ENCODE measurements at places on chromosomes 12 and 14.

- DNase-seq: no peak
Measured at GRCh38 chr12:21434699-21435098, 2.8 kb upstream of the PYROXD1 start.

DNA sequence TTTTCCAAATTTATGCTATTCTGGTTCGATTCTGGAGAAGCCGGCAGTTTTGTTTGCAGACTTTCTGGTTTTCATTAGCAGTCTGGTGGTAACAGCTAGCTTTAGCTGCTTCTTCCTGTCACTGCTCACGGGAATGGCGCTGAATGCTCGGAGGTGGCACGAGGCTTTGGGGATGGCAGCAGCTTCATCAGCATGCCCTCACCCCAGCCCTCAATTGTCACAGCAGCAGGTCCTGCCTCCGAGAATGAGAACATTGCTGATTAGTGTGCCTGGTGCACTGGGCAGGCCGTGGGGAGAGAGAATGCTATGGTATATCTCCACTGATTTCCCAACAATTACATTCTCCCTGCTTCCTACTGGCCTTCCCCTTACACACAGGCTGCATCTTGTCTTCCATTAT is 73.6 kb downstream of the SAMD4A start:
- DNase-seq: no peak

DNA sequence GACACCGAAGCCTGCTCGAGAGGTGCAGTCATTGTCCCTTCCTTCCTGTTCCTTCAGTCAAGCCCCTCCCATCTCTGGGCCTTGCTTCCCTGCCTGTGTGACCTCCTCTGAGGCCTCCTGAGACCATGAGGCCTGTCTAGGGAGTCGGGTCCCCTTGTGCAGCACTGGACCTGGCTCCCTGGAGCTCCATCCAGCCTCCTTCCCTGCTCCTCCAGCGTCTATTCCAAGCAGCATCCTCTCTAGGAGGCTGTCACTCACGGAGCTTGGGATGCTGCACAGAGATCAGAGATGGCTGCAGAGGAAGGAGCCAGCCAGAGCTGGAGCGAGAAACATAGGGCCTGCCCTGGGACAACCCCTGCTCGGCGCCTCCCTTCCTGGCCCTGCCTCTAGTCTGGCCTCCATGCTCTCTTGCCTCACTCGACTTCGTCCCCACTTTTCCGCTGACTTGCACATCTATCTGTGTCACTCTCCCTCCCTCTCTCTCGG is 142.7 kb downstream of the BCL11B start:
- no peak for DNase-seq

DNA sequence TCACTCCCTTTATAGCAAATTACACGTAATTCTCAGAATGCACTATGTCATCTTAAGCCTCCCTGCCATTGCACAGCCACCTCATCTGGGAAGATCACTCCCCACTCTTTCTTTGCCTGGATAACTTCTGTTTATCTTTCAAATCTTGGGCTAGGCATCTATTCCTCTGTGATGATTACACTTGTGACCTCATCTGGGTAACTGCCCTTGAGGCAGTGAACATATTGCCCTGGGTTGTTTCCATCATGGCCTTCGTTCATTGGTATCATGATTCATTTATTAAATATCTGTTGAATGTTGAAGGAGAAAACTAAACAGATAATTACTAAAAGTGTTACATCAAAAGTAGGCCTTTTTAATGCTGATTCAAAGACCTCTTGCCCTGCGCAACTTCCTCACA is 26.2 kb upstream of the PDE3A start:
- no peak for DNase-seq

DNA sequence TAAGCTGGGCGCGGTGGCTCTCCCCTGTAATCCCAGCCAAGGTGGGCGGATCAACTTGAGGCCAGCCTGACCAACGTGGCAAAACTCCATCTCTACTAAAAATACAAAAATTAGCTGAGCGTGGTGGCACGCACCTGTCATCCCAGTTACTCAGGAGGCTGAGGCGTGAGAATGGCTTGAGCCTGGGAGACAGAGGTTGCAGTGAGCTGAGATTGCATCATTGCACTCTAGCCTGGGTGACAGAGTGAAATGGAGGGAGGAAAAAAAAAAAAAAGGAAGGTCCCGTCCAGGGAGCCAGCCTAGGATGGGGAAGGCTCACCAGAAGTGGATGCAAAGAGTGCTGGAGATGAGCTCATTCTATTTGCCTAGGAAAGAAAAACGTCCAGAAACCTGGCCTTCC is 1.9 kb upstream of the CD27 start:
- DNase-seq: no peak

DNA sequence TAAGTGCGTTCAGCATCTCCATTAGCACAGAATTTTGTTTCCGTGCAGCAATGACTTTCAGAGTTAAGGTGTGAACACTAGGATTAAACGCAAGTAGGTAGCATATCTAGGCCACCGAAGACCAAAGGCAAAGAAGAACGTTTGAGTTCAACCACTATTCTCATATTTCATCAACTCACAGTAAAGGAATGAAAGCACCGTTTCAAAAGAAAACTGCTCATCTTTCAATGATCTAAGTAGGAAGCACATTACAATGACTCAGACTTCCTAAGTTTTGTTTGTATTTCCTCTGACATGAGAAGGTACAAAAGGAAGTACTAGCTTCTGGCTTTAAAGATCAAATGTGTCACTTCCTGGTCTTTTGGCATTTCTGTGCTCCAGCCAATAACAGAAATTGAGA is 57.6 kb downstream of the ACADS start:
- no peak for DNase-seq

- peak; percentile 45 for DNase-seq
Measured at GRCh38 chr14:20610002-20610765, 19.0 kb upstream of the RNASE12 start.

DNA sequence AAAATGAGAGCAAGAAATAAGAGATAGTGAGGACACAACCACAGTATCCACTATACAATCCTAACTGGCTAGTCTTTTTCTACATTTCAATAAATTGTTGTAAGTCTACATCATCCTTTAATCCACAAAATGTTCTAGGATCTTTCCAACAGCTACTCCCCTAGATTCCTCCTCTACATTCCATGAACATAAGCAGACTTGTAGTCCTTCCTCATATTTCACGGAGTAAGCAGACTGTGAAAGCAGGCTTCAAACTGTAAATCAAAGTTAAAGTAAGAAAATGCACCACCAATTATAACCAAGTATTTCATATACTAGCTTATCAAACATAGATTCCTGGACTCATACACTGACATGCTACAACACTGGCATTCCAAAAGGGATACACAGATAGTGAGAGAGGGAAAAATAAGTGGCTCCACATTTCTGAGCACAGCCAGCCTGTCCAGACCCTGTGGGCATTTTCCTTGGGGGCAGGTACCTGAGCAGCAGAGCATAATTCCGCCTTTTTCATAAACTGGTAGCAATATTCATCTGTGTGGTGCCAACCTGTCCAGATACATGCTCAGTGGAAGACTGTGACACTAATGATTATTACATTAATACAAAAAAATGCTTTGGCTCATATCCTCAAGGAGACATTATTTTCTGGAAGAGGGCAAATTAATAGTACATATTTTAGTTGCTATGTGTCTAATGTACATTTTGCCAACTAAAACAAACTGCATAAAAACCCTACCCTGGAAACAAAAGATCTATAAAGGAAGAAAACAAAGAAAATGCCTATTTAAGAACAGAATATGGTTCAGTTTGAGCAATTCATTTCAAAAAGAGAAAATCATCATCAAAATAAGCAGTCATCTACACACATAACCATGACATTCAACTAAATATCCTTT is 113.3 kb upstream of the FSCB start:
- no peak for DNase-seq

GRCh38 chr12:131597333-131597732 is 113.6 kb upstream of the SFSWAP start:
- DNase-seq: no peak

- no peak for DNase-seq
Measured at GRCh38 chr14:54798465-54799124, 104.0 kb downstream of the GCH1 start.

- no peak for DNase-seq
Measured at GRCh38 chr12:11810206-11810545, 160.7 kb downstream of the ETV6 start.

- no peak for DNase-seq
Measured at GRCh38 chr14:96090441-96091148, 51.4 kb downstream of the C14orf132 start.

DNA sequence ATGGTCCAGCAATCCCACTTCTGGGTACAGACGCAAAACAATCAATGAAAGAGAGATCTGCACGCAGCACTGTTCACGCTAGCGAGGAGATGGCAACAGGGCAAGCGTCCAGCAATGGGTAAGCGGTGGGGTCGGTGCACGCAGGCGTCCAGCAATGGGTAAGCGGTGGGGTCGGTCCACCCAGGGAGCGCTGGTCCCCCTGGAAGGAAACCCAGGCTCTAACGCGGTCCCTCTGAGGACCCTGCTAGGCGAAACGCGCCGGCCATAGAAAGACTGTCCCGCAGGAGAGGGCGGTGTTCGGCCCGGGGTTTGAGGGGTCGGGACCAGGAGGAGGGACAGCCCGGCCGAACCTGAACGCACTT is 618 bp upstream of the PGAM5 start:
- no peak for DNase-seq

GRCh38 chr14:34956931-34957330 is 25.9 kb upstream of the SRP54 start:
- DNase-seq: no peak

DNA sequence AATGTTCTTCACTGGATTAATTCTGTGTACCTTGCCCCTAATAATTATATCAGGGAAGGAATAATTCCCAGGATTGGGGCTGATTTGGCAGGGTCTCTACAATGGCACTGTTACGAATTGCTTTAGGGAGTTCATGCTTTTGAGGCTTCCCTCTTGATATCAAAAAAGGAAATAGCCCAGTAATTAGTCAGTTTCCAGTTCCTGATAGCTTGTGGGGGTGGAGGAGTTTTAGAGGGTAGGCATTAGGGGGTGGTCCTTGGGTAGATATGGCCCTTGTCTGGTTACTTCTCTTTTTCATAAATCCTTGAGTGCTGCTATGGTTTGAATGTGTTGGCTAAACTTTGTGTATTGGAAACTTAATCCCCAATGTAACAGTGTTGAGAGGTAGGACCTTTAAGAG is 6.1 kb upstream of the SRSF5 start:
- no peak for DNase-seq

DNA sequence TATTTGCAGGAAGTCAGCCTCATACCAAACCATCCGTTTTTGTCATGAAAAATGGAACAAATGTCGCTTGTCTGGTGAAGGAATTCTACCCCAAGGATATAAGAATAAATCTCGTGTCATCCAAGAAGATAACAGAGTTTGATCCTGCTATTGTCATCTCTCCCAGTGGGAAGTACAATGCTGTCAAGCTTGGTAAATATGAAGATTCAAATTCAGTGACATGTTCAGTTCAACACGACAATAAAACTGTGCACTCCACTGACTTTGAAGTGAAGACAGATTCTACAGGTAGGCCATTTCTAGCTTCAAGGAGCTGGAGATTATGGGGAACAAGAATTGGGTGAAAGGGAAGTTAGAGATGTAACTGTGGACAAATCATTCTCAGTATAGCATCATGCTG is 126.1 kb downstream of the DAD1 start:
- DNase-seq: no peak

DNA sequence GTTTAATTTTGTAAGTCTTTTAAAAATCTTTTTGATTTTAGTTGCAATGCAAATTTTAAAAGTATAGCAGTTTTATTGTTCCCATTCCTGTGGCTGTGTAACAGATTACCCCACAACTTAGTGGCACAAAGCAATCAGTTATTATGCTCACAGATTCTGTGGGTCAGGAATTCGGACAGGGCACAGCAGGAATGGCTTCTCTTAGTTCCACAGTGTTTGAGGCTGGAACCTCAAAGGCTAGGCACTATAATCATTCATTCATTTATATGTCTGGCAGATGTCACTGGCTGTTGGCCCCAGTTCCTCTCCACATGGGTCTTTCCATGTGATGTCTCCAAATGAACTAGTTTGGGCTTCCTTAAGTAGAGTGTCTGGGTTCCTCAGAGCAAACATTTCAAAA is 193.3 kb downstream of the RAD51B start:
- DNase-seq: no peak

DNA sequence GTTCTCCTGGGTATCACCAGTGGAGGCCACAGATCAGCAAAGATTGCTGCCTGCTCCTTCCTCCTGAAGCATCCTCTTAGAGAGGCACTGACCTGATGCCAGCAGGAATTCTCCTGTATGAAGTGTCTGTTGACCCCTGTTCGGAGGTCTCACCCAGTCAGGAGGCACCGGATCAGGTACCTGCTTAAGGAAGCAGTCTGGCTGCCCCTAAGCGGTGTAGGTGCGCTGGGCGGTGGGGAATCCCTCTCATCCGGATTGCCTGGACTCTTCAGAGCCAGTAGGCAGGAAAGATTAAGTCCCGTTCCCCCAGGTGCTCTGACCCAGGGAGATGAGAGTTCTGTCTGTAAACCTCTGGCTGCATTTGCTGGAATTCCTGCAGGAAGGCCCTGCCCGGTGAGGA is 455.2 kb downstream of the CCDC91 start:
- no peak for DNase-seq

DNA sequence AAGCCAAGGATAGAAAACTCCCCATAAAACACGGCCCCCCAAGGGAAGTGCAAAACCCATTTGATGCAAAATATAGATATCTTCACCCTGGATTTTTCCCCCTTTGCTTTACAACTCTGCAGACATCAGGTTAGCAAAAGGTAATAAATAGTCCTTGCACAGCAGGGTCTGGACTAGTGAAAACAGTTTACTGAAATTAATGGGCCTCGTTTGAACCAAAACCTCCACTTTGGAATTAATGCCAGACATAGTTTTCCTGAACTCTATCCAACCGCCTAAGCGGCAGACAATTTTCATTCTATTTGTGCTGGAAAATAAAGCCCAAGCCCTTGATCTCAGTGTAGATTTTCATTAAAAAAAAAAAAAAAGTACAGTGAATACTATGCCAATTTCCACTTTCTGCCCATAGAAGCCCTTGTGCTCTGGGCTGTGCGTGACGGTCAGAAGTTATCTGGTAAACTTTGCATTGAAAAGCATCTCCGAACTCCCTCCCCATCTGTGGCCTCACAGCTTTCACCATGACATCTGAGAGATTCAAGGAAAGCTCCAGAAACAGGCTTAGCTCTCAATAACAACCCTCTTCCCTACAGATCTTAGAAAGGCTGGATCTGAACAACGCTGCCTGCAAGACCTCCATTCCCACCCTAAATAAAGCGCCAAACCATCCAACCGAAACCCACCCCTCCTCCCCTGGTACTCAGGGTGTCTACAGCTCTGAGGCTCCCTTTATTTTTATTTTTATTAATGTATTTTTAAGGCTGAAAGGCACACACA is 11.0 kb upstream of the IRF2BPL start:
- no peak for DNase-seq

- no peak for DNase-seq
Measured at GRCh38 chr14:74258764-74259035, 19.5 kb downstream of the VSX2 start.

GRCh38 chr12:87509237-87509820 is 519.9 kb downstream of the C12orf50 start:
- no peak for DNase-seq

- no peak for DNase-seq
Measured at GRCh38 chr12:13024531-13024916, 19.7 kb upstream of the FAM234B start.

GRCh38 chr12:92442782-92443181 is 260.0 kb upstream of the PLEKHG7 start:
- no peak for DNase-seq

- DNase-seq: no peak
Measured at GRCh38 chr14:100140452-100141078, 18.9 kb downstream of the DEGS2 start.

GRCh38 chr14:34858765-34859164 is 16.4 kb downstream of the BAZ1A start:
- no peak for DNase-seq

- no peak for DNase-seq
Measured at GRCh38 chr12:19529951-19530636, 90.8 kb downstream of the AEBP2 start.

GRCh38 chr12:103975368-103975767 is 9.7 kb downstream of the TDG start:
- no peak for DNase-seq
